Fibroblast of skin of left quadriceps (primary cell): ENCODE measurements at places on chromosomes 16 and 17.

- DNase-seq: no peak
Measured at GRCh38 chr17:49746791-49747490, 17.0 kb downstream of the FAM117A start.

GRCh38 chr17:59001158-59001814 is 105.4 kb downstream of the TRIM37 start:
- peak; percentile 1 for DNase-seq

GRCh38 chr17:49987681-49988441 is 7.2 kb downstream of the DLX3 start:
- no peak for DNase-seq

DNA sequence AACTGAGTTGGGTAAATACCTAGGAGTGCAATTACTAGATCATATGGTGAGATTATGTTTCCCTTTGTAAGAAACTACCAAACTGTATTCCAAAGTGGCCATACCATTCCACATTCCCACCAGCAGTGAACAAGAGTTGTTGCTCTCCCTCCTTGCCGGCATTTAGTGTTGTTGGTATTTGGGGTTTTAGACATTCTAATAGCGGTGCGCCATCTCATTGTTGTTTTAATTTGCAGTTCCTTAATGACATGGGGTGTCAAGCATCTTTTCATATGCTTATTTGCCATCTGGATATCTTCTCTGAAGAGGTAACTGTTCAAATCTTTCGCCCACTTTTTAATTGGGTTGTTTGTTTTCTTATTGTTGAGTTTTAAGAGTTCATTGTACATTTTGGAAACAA is 164.2 kb upstream of the LHX1 start:
- no peak for DNase-seq

DNA sequence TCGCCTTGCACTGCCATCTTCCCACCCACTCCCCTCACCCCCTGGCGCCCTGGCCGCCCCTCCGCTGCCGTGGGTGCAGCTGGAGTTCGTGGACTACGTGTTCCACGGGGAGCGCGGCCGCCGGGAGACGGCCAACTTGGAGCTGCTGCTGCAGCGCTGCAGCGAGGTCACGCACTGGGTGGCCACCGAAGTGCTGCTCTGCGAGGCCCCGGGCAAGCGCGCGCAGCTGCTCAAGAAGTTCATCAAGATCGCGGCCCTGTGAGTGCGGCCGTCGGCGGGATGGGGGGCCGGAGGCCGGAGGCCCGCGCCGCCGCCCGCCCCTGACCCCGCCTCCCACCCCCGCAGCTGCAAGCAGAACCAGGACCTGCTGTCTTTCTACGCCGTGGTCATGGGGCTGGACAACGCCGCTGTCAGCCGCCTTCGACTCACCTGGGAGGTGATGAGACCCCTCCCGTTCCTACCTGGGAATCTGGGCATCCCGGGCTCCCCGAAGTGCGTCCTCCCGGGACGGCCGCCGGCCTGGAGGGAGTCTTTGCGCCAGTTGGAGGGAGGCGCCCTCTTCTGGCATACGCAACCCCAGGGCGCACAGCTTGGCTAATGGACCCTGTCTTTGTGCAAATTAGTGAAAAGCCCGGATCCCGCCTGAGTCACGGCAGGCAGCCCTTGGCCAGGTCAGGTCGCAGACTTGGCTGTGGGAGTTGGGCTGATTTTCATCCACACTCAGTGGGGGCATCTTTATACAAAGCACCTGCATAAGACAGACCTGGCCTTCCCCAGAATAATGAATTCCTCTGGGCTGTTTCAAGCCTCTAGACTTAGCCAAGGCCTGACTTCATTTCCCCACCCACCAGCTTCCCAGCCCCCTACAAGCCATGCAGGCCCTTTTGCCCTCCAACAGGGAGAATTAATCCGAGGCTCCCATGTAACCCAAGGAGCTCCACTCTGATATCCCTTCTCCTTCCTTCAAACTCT is 14.3 kb downstream of the RAPGEFL1 start:
- DNase-seq: no peak

DNA sequence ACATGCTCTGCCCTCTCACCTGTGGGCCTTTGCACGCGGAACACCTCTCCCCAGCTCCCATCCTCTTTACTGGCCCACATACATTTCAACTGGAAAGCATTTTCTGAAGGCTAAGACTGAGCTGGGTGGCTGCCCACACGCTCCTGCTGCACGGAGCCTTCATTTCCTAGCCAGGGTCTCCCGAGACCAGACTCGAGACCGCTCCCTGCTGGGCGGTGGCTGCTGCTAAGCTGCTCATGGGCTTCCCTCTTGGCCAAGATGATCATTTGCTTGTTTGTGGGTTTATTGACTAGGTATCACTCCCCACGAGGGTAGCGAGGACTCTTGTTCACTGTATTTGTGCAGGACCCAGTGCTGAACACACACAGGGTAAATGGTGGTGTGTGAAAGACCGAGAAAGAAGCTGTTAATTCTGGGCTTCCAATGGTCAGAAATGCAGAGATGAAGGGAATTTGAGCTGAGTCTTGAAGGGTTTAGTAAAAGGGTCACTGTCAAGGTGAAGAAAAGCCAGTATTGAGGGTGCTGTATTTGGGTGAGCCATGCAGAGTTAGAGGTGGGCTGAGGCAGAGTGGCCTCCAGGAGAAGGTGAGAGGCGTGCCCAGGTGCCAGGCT is 907 bp downstream of the TRAPPC2L start:
- DNase-seq: peak; percentile 40

- DNase-seq: no peak
Measured at GRCh38 chr16:63067141-63067540, 1030.9 kb upstream of the CDH8 start.

DNA sequence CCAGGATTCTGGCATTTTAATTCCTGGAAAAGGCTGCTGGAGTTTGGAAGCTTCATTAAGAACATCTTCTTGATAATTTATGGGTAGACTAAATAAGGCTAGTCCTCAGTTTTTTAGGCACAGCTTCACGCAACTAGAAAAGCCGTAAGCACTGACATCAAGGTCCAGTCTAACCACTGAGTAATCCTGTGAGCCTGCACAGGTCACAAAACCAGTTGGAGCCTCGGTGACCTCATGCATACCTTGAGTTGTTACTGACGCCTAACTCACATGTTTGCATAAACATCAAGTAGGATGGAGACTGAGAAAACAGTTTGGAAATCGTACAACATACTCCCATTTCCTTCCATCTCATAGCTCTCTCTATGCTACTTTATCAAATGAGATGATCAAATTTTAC is 63.8 kb upstream of the RCVRN start:
- DNase-seq: no peak

DNA sequence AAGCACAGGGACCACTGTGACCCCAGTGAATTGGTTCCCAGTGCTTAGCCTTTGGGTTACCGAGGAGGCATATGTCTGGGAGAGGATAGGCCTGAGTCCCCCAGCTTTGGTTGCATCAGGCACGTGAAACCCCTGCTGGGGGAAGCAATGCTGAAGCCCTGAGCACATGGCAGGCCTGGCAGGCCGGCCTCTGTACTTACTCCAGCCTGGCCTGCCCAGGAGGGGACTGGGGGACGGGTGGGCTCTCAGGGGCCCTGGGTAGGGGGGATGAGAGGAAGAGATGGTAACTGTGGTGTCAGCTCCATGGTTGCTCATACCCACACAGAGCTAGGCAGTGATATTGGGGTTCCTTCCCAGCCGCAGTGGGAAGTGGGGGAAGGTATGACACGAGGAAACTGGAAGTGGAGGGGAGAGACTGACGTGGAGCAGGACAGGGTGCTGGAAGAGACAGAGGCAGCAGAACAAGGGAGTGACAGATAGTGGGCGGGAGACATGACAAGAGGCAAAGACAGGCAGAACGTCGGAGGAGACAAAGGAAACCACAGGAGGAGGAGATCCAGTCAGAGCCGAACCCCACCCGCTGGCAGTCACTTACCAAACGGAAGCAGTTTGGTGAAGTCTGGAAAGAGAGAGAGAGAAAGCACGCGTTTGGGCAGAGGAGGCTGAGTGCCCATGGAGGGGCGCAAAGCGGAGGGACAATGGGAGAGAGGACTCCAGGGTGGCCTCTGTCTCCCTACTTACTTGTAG is 9.1 kb downstream of the TMEM208 start:
- no peak for DNase-seq

DNA sequence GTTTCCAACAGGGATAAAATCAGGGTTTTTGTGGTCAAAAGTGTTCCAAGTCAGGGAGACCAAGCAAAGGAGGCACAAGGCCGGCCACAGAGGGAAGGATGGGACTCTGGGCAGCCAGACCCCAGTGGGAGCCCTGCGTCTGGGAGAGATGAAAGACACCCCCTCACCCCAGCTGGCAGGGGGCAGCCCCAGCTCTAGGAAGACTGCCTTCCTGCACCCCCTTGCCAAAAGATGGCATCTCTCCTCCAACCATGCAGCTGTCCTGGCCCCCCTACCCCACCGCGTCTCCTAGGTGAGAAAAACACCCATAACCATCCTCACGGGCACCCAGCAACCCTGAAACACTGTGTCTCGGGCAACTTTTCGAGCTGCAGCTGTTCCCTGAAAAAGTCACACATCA is 51.3 kb downstream of the CUEDC1 start:
- DNase-seq: no peak

GRCh38 chr17:75326226-75326848 is 37.1 kb upstream of the SLC25A19 start:
- DNase-seq: peak; percentile 6

DNA sequence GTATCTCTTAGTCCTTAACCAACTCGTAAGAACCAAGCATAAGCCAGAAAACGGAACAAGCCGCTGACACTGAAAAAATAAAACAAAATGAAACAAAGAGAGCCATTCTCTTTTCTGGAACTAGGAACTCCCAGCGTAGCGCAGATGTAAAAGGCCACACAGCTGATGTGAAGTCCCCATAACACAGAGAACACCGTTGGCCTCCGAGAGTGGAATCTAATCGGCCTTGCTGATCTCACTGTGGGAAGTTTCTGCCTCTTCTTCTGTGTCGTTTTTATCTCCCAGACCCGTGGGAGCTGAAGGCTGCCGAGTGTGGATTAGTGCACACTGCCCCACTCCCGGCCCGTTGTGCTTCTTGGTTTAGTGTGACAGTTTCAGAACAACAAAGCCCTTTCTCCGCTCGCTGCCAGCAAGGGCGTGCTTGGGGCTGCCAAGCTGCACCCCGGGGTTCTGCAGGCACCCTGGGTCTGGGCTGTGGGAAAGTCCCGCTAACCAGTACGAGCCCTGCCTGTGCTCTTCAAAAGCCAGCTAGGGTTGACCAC is 21.7 kb downstream of the TTYH2 start:
- DNase-seq: no peak

DNA sequence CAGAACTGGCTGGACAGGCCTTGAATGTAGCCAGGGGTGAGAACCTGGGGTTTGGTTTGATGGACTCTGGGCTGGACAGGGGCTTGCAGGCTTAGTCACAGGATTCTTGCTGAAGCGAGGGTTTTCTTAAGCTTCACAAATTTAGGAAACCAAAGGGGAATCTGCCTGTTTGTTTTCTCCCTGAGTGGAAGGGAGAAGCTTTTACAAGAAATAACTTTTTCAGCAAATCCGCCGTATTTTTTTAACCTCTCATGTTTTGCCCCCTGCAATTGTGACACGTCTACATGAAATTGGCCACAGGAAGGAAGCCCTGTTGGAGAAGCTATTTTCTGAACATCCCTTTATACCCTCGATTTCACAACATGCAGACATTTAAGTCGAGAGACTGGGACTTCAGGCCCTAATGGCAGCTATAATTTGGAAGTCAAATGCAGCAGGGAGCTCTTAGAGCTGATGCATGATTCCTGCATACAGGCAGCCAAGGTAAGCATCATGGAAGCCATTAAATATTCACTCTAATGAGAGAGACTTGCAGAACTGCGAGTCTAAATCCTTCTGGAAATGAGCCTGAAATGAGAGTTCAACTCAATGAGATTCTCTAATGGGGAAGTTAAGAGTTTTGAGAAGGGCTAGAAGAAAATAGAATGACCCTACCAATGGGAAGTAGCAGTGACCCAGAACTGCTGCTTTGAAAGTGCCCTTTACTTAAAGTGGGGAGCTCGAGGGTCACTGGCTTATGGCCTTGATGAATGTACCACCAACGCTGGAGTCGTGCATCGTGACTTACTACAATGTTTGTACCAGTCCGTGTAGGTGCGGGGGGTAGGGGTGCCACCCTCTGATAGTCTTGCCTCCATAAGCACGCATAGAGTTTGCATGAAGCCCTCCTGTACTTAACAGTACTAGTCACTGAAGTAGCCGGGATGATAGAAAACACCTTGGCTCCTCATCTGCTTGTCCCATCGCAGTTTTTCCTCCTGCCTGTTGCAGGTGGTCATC is 45.1 kb upstream of the IRF8 start:
- DNase-seq: no peak

DNA sequence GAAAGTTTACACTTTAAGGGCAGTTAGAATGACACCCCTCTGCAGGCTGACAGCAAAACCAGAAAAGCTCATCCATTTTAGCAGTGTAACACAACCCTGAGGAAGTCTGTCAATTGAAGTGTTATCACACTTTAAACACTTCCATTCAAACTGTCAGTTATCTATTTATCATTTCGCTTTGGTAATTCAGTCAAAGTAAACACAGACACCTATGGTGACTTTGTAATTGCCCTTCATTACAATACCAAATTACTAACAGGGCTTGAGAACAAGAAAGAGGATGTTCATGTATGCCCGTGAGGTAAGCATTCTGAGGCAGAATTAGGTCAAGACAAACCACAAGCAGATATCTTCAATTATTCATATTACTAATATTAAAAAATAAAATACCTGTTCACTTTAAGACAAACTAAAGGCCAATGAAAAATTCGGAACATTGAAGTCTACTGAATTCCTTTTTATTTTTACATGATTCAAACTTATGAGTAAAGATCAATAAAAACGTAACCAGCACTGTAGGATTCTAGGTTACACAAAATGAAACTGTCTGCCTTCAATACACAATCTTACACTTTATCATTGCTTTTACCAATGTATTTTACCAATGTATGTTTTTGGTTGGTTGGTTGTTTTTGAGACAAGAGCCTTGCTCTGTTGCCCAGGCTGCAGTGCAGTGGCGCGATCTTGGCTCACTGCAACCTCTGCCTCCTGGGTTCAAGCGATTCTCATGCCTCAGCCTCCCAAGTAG is 57.1 kb downstream of the BRIP1 start:
- no peak for DNase-seq

GRCh38 chr17:76923491-76923890 is 55.3 kb downstream of the MGAT5B start:
- DNase-seq: no peak

- DNase-seq: no peak
Measured at GRCh38 chr17:47649972-47650524, 329 bp downstream of the KPNB1 start.

DNA sequence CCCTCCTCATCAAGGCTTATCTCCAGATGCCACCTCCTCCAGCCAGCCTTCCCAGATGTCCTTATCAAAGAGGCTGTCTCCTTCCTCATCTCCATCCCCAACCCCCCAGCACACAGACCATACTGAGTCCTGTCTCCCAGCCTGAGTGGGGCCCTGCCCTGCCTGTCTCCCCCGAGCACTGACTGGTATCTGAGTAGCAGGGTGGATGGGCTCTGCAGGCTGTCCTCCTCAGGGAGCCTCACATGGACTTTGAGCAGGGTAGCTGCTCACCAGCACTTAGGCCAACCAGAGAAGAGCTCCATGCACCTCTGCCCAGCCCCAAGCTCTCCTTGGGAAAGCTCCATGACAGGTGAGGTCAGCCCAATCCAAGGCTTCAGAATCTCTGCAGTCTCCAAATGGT is 20.0 kb upstream of the ITGA3 start:
- DNase-seq: no peak

- DNase-seq: no peak
Measured at GRCh38 chr17:64685705-64686104, 23.6 kb upstream of the SMURF2 start.

GRCh38 chr16:81703177-81704155 is 75.6 kb upstream of the PLCG2 start:
- peak; percentile 61 for DNase-seq

GRCh38 chr17:7882068-7882467 is 6.5 kb upstream of the CHD3 start:
- no peak for DNase-seq
